ENCODE measurements at places on chromosomes 7 and 10.

DNA sequence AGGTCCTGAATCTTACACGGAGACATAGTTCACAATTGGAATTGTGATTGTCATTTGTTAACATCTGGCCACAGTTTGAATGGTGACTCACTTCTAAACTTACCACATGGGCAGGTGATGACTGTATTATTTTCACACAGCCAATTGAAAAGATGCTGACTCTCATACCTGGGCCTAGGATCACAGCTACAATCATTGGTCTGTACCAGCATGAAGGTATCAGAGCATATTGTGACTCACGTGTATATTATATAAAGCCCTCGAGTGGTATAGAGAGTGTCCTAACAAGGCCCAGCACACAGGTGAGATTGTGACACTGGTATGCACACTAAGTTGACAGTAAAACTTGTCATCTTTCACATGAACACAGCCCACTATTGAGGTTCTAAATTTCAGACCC, 9.4 kb upstream of the ZNF107 start:
- no peak for DNase-seq

DNA sequence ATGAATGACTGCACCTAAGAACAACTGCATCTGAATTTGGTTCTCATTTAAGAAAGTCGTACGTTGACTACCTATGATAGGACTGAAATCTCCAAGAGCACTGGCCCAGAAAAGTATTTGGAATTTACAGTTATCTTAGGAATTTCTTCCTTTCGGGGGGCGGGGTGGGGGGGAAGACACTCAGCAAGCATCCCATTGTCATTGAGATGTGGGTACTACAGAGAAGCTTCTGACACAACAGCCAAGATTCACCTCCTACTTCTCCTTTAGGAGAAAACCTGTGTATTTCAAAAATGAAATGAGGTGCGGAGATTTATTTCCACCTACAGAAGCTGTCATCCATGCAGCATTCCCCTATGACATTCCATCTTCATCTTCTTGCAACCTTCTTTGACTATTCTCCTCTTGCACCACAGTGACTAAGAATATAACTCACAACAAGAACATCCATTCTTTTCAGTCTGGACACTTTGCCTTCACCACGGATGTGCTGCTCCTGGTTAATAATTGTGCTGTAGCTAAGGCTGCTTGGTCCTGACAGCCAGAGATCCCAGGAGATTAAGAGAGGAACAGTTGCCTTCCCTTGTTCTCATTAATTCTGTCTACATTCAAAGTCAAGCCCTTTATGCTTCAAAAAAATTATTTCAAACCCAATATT, 98.4 kb upstream of the FRMD4A start:
- DNase-seq = no peak

GRCh38 chr10:37937864-37938263, 38.6 kb downstream of the ZNF25 start:
- DNase-seq = no peak

DNA sequence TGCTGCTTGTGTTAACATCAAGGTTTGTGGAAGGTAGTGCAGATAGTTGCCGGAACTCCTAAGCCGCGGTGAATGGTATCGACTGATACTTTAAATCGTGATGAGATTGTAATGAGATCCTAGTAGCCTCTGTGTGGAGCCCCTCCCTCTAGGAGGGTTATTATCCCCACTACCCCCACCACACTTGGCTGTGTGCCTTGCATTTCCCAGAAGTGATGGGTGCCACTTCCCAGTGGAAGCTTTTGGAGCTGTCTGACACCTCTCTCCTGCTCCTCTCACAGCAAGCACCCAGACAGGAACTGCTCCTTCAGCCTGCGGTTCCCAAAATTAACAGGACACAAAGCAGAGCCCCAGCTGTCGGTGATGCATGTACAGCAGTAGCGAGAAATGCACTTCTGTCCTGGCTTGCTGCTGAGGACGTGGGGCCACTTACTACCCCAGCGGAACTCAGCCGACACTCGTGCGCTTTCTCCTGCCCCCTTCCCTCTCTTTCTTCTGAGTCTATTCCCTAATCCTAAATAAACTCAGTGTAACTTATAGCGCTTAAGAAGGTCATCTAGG, 52.5 kb downstream of the PRKAG2 start:
- DNase-seq = no peak

GRCh38 chr7:17844022-17844421, 96.3 kb downstream of the SNX13 start:
- no peak for DNase-seq

- DNase-seq = no peak
Measured at GRCh38 chr10:59499460-59499859, 137.1 kb upstream of the FAM13C start.

DNA sequence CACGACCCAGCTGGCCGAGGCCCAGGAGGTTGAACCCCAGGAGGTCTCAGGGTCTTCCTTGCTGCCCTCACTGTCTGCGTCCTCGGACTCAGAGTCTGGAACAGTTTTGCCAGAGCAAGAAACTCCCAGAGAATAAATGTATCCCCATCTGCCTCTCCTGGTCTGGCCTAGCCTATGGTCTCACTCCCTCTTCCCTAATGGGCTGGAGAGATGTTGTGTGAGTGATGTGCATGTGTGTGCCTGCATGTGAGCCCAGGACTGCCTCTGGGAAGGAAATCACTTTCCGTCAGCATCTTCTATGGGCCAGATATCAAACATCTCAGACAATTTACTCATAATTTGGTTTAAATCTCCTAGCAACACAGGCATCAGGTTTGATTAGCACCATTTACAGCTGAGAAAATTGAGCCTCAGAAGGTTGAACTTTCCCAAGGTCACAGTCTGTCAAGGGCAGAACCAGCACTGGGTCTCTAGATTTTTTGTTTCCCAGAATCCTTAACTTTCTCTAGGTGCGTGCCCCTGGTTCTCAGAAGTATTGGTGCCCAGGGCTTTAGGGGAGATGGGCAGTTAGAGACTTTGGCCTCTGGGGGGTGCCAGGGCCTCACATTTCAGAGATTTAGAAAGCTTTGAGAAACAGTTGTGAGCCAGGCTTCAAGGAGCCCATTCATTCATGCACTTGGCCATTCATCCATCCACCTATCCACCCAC, 4.9 kb downstream of the TMEM270 start:
- peak; percentile 43 for DNase-seq

GRCh38 chr7:41847151-41847550, 144.3 kb upstream of the INHBA start:
- DNase-seq = no peak

GRCh38 chr10:62188021-62188616, 80.5 kb downstream of the RTKN2 start:
- no peak for DNase-seq

DNA sequence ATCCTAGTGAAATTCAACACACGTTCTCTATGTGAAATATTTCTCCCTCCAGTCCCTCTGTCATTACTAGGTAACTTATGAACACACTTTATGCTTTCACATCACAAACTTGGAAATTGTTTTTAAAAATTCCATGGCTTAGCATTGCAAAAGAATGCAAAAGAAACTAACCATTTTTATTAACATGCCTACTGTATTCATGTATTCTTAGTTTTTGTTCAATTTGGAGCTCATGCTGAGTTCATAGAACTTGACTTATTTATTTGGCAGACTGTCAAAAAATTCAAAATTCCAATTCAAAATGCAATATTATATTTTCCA, 155.0 kb upstream of the SEMA3C start:
- no peak for DNase-seq

DNA sequence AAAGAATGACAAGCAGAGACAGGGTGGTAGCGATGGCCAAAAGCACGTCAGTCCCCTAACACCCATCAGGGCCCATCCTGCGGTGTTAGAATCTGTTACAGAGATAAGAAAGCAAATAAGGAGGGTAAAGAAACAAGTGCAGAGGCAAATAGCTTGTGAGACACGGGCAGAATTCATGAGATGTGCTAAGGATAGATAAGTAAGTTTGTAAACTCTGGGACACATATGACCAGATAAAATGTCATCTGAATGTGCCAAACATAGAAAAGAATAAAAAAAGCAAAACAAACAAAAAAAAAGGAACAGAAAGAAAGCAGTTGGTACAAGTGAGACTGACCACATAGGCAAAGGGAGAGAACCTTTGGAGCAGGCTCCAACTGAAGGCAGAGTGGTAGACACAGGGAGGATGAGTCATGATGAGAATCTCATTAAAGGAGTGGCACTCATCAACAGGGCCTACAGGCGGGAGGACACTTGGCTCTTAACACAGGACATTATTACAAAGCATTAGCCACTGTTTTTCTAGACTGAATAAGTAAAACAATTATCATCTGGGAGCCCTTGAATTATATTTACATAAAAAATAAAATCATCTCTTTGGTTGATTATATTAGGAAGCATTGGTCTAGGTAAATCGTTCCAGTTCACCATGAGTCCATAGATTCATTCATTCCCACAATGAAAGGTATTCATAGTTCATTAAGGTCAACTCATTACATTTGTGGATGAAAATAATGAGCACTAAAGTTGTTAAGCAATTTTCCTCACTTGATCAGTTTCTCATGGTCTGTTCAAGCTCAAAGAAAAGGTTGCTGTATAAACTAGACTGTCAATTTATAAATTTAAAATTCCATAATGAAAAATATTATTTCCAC, 21.5 kb upstream of the EPHB6 start:
- no peak for DNase-seq

GRCh38 chr7:18721429-18721828, 225.9 kb downstream of the HDAC9 start:
- DNase-seq = no peak

DNA sequence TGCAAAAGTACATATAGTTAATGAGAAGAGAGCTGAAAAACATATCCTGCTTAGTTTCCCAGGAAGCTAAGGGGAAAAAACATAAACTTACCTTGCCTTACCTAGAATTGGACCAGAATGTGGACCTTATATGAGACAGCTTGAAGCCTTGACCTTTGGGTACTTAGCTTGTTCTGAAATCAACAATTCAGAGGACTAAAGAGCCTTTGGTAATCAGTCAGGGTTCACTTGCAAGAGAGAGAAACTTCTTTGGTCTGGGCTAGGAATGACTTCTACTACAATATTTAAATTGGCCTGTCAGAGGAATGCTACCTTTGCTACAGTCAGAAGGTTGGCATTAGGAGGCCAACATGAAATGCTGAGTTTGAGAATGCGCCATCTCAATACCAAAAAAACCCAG, 24.9 kb downstream of the SAMD8 start:
- no peak for DNase-seq

DNA sequence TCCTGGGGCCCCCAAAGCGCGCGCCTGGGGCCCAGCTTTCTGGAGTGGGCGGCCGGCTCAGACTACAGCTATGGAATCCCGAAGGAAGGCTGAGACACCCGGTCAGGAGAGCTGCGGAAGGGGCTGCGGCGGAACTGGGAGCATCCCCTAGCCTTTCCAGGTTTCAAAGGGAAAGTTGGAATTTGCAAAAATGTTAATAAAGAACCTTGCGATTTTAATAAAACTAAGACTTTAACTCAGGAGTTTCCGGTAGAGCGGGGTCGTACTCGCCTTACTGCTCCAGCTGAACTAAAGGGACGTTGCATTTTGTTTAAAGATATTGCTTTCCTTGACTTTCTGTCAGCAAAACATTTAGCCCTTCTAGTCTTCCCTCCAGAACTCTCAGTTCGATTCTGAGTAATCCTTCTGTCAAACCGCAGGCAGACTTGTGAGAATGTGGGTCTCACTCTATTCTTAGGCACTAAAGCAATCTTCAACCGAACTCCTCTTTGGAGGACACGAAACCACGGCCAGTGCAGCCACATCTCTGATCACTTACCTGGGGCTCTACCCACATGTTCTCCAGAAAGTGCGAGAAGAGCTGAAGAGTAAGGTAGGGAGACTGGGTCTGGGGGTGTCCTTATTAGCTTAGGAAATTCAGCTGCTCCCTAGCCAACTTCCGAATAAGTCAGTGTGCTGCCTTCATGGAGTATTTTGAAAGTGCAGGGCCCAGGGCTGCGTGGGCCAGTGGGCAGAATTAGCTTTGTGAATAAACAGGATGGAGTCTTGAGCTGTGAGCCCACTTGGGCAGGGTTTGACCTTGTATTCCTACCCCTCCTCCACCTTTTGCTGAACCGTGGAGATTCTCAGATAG, 1.9 kb downstream of the CYP26A1 start:
- no peak for DNase-seq

DNA sequence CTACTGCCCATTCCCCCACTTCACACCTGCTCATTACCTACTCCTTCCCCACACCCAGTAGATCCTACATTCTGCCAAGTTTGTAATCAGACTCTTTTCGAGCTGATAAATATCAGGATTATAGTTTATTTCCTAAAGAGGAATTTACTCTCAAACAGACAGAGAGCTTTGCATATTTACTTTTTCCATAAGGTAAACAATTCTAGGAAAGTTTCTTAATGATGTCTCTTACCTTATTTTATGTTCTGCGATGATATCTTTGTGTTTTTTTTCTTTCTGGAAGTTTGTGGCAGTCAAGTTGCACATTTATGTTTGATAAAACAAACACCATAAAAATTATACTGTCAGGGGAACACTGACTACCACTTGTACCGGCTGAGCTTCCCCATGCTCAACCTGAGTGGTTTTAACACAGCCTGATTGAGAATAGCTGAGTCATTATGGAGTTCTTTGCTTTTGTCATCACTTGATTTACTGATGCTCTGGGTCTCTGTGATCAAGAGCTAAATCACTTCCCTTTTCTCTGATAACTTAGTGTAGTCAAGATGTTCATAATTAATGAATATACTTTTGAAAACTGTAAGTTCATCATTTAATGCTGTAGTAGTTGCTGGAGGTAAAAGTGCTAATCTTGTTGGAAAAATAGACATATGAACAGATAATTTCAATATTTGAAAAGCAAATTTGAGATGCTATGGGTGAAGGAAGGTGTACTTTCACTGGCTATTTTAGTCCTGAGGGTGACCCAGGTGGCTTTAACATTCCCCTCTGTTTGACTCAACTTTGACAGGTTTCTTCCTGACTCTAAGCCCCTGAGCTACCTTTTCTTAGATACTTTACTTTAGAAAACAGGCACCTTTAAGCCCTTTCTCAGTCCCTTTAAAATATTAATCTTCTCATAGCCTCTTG, 1034.5 kb upstream of the LRRTM3 start:
- no peak for DNase-seq

DNA sequence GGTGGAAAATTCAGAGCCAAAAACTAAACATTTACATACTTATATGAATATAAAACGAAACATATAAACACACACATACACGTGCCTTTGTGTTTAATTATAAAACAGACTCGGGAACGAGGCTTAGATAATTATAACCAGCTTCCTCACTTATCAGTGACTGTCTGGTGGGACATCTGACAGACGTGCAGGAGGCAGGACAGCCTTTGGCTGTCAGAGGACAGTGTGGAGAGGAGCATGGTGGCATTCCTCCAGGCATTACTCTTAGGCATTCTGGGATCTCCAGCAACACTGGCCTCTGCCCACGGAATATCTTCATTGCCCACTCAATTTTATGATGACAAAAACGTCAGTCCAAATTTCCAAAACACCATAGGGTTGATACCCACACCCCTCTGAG, 262.2 kb upstream of the NFE2L3 start:
- DNase-seq = no peak

GRCh38 chr10:42743697-42744096, 38.9 kb upstream of the BMS1 start:
- DNase-seq = no peak

- no peak for DNase-seq
Measured at GRCh38 chr10:127735723-127736221, 1.2 kb upstream of the FOXI2 start.

- peak; percentile 54 for DNase-seq
Measured at GRCh38 chr10:112951359-112952281, 1.6 kb downstream of the TCF7L2 start.

- DNase-seq = no peak
Measured at GRCh38 chr10:100725071-100725471, 20.3 kb upstream of the PAX2 start.

GRCh38 chr10:78892338-78893176, 176.2 kb upstream of the ZMIZ1 start:
- DNase-seq = no peak

- no peak for DNase-seq
Measured at GRCh38 chr10:31751051-31751737, 177.4 kb downstream of the ARHGAP12 start.

GRCh38 chr7:157676001-157676400, 339.2 kb downstream of the DNAJB6 start:
- DNase-seq = no peak
